ENCODE measurements at places on chromosomes 6 and 20.

DNA sequence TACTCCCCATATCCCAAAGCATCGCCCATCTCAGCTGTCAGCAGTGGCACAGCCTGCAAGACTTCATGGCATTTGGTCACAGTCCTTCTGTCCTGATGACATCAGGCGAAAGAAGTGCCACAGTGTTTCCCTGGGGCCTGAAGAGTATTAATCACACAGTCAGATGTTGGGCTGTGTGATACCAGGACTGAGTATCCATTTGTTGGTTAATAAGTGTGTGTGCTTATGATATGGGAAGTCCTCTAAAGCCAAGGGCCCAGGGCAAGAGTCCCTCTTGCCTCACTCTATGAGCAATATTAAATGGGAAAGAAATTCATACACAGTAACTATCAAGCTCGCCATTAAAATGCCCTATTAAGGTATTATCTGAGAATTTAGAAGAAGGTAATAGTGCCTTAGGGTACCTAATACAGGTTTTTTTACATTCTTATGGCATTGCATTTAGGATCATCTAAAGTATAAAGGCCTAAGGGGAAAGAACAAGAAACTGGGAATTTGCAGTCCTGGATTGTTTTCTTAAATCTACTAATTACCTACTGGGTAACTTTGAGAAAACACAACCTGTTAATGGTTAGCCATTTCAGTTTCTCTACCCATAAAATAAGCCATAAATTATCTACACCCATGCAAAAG lies 204.1 kb upstream of the PREP start:
- no peak for DNase-seq

DNA sequence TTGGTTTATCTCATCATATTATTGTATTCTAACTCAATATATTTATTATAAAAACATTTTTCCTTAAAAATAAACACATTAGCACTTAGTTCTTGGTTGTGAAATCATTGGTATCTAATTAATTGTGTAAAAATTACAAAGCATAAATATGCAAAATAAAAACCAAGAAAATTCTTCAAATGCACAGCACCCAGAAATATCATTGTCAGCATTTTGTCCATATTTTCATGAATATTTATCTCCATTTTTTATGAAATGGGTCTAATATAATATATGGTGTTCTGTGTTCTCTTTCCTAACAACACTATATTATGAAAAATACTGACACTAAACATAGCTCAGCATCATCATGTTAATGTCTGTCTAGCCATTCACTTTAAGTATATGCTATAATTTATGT lies 877.8 kb upstream of the MAP3K7 start:
- DNase-seq, result no peak

- no peak for DNase-seq
Measured at GRCh38 chr6:76397966-76398365, 325.5 kb upstream of the IMPG1 start.

GRCh38 chr20:4545526-4545925 lies 176.2 kb upstream of the PRND start:
- no peak for DNase-seq

- peak; percentile 55 for DNase-seq
Measured at GRCh38 chr20:36717657-36718056, 28.2 kb downstream of the NDRG3 start.

GRCh38 chr6:30725713-30726505 lies 5.8 kb downstream of the TUBB start:
- peak; percentile 56 for DNase-seq

- no peak for DNase-seq
Measured at GRCh38 chr6:44333942-44334341, 8.5 kb upstream of the SPATS1 start.

GRCh38 chr6:56691814-56692213 lies 49.1 kb upstream of the DST start:
- DNase-seq, result no peak

- DNase-seq, result no peak
Measured at GRCh38 chr20:63174309-63175037, 41.5 kb downstream of the YTHDF1 start.

Data from hematopoietic multipotent progenitor cell treated with erythropoietin and hydrocortisone succinate and interleukin-3 and kit ligand, for 6 days (in vitro differentiated cells).